Ovary (tissue), 10 donors: ENCODE measurements at places on chromosomes 2 and 18. TPM values are rescaled to one million over a fixed set of nuclear protein-coding genes. Genes with fewer than 3 reads are reported as not detected.

Gene GALNT13
- 0.28 TPM for total RNA-seq

- no peak overlapping the region for H3K27ac ChIP-seq
- no peaks in the 10 kb centered on the region for H3K36me3 ChIP-seq
- no peaks in the 10 kb centered on the region for H3K4me1 ChIP-seq
- no peak for DNase-seq
- H3K4me3 ChIP-seq = no peak overlapping the region
- no peaks in the 10 kb centered on the region for H3K27me3 ChIP-seq
These were observed 220.3 kb upstream of the NRP2 start for GRCh38 chr2:205461678-205462665.

- H3K4me1 ChIP-seq = peaks cover 11% of the 10 kb centered on the region
- H3K4me3 ChIP-seq = peak within 1 kb of the TSS; percentile 38
- peaks cover 5% of the 10 kb centered on the region for H3K27me3 ChIP-seq
These were observed at the start of gene SIX2 for GRCh38 chr2:45009303-45009927. TSS of gene SIX2 (minus strand) at chr2:45009452. CDS start at chr2:45009110, 342 bp downstream.

DNA sequence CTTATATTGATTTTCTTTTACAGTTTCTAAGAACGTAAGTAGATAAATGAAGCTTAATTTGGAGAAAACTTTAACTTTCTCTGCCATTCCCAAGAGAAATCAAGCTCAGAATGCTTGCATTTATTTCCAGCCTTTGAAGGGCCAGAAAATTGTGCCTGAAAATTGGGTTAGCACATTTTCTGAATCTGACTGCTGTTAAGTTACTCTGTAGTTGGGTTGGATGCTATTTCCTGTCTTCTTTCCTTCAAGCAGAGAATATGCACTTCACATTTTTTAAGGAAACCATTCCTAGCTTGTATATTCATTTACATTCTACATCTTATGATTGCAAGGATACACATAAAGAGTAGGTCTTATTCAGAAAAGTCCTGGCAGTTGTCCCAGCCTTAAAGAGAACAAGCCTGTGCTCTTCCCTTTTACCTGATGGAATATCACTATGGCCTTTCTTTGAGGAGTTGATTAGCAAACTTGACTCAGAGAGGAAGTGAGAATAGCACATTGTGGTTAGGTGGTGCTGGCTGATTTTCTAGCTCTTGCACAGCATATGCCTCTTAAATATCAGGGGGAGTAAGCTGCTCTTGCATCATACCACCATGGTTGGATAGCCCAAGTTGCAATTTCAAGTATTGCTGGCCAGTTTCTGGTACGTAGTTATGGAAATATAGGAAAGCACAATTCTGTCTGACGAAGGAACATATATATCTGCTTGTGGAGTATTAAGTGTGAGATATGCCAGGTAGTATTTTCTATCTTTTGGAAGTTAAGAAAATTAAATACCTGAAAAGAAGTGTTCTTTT is 133.7 kb downstream of the COMMD1 start:
- DNase-seq = no peak
- H3K27me3 ChIP-seq = no peaks in the 10 kb centered on the region
- no peak overlapping the region for H3K4me3 ChIP-seq
- H3K4me1 ChIP-seq = no peaks in the 10 kb centered on the region
- no peaks in the 10 kb centered on the region for H3K36me3 ChIP-seq

- H3K36me3 ChIP-seq = no peaks in the 10 kb centered on the region
- no peak overlapping the region for H3K27ac ChIP-seq
- no peak for DNase-seq
- H3K4me3 ChIP-seq = no peak overlapping the region
These were observed 1.2 kb downstream of the ERMN start for GRCh38 chr2:157324331-157324843.

DNA sequence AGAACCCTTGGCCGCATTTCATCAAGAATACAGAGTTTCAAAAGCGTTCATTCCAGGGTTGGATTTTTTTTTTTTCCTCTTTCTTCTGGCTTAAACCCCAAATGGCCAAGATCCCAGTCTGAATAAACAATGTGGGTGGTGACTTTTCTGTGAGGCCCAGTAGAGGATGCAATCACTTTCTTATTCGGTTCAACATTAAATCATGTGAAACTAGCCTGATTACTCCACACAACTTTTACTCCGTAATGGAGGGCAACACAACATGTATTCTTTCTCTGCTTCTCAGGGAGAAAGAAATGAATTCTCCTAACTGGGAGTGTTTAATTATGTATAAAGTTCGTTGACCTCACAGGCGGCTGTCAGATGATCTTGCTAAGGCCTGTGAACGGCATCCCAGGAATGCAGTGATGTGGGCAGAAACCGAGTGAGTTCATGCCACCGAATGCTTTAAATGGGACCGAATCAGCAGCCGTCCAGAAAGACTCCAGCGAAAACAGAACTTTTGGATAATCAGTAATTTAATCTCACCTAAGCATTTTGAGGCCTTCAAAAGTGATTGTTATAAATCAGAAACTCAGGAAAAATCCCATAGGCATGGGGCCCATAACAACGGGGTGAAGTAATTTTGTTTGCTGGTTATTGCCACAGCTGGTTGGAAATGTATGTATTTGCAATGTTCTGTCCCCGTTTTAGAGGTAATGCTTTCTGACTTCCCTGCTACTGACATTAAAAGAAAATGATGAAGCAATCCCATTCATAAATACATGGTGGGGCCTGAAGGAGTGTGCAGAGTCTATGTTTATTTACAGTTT is 81.5 kb downstream of the BCL2 start:
- peak overlapping the region; percentile 2 for H3K4me3 ChIP-seq
- no peak for DNase-seq
- no peaks in the 10 kb centered on the region for H3K27me3 ChIP-seq
- H3K27ac ChIP-seq = peak overlapping the region; percentile 41
- H3K4me1 ChIP-seq = peaks cover 15% of the 10 kb centered on the region
- no peaks in the 10 kb centered on the region for H3K36me3 ChIP-seq

- H3K4me3 ChIP-seq = peak overlapping the region; percentile 15
- H3K4me1 ChIP-seq = peaks cover 1% of the 10 kb centered on the region
- no peaks in the 10 kb centered on the region for H3K36me3 ChIP-seq
- H3K27me3 ChIP-seq = no peaks in the 10 kb centered on the region
These were observed 5.3 kb downstream of the COL3A1 start for GRCh38 chr2:188979187-188980114.

Gene SERPINB3
- not detected for total RNA-seq
